ENCODE measurements at places on chromosomes 16 and 17. TPM values are rescaled to one million over a fixed set of nuclear protein-coding genes. Genes with fewer than 3 reads are reported as not detected.

The SUZ12 gene
- 20.4 TPM for total RNA-seq

The PPL gene
- total RNA-seq, result not detected

The CIITA gene
- total RNA-seq, result 0.23 TPM

The SMTNL2 gene
- not detected for total RNA-seq

- DNase-seq, result no peak
Measured at GRCh38 chr16:89230255-89230654, 12.8 kb downstream of the ZNF778 start.

DNA sequence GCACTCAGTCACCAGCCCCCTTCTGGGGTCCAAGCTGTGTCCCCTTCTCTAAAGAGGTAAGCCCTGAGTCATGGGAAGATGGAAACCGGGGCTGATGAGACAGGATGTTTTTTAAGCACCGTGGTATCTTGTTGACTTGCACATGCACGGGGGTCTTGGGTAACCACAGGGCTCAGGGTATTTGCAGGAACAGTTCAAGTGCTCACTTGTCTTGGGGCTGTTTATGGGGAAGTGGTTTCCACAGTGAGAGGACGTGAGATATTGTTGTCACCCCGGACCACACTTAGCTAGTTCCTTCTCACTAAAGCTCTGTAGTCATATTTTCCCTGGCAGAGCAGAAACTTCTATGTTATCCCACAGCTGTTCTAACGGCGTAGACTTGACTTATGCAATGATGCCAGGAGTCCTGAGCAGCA is 7.7 kb downstream of the CCL3L1 start:
- DNase-seq, result no peak

DNA sequence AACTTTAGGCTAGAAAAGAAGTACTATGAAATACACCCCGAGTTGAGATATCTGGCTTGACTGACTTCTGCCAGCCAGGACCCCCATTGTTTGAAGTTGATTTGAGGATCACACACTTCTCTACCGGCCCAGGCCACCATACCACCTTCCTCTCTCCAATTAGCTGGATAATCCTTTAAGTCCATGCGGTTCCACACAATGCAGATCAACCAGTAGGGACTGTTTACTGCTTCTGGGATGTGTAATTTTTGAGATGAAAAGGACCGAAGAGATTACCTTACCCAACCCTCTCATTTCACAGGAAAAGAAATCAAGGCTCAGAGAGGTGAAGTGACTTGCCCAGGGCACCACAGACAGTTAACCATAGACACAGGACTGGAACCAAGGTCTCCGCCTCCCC is 20.5 kb downstream of the ERN1 start:
- no peak for DNase-seq

- no peak for DNase-seq
Measured at GRCh38 chr16:6602405-6602804, 730.2 kb upstream of the RBFOX1 start.

DNA sequence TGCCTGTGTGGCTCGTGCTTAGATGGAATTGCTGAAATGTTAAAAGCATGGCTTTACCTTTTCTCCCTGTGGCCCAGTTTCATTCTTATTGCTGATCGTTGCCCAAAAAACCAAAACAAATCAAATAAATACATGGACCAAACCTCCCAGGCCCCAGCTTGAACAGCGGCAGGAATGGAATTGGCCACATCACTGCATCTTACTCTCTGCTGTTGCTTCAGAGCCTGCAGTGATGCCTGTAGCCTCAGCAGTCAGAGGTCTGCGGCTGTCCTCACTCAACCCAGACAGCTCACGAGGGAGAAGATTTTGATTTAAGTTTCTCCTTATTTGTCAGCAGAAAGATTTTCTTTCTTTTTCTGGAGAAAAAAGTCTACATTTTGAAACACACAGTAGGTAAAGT is 91.5 kb downstream of the NPIPB11 start:
- DNase-seq, result no peak
